Tongue (tissue), 3 donors: ENCODE measurements at places on chromosomes 2 and 18. TPM values are rescaled to one million over a fixed set of nuclear protein-coding genes. Genes with fewer than 3 reads are reported as not detected.

Gene RESP18
- not detected for total RNA-seq

Gene MAL
- total RNA-seq = 16.9 TPM

Gene FBXO41
- 0.41 TPM for total RNA-seq

DNA sequence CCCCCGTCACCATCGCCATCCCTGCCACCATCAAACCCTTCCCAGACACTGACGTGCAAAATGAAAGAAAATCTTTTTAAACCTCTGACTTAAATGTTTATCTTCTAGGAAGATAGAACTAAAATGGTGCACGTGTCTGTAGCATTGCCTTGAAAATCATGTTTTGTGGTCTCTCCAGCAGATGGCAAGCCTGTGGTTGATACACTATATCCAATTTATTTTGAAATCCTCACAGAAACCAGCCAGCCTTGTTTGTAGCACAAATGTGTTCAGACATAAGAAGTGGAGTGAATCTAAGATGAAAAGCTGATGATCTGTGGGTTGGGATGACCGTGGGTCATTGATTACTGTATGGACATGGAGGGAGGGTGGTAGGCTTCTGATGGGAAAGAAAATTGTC, 436.2 kb upstream of the SMIM21 start:
- no peak for DNase-seq

DNA sequence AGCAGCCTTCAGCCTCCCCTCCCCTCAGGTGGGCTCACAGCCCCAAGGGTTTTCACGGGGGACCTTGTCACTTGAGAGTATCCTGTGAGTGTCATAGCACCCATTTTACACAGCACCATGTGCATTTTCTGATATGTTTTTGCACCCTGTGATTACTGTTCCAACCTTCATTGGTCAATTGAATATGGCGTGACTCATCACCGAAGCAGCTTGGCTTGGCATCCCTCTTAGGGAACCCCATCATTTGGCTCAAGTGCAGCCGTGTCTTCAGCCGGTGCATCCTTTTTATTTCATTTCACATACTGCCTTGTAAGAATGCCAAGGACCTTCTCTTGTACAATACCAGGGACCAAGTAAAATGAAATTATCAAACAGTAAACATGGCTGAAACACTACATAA, 57.6 kb downstream of the NPAS2 start:
- DNase-seq = no peak

- no peak for DNase-seq
Measured at GRCh38 chr18:71336576-71337210, 1047.8 kb downstream of the SOCS6 start.

DNA sequence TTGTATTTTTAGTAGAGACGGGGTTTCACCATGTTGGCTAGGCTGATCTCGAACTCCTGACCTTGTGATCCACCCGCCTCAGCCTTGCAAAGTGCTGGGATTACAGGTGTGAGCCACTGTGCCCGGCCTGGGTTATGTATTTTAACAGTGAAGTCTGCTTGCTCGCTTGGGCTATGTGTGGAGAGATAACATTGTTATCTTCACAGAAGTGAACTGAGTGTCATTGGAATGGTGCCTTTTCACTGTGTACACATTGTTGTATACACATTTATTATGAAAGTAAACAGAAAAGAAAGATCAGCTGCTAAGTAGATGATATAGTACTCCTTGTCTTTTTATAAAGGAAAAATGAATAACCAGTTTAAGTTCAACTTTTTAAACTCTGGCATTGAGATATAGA, 30.4 kb downstream of the RNF138 start:
- DNase-seq = no peak

DNA sequence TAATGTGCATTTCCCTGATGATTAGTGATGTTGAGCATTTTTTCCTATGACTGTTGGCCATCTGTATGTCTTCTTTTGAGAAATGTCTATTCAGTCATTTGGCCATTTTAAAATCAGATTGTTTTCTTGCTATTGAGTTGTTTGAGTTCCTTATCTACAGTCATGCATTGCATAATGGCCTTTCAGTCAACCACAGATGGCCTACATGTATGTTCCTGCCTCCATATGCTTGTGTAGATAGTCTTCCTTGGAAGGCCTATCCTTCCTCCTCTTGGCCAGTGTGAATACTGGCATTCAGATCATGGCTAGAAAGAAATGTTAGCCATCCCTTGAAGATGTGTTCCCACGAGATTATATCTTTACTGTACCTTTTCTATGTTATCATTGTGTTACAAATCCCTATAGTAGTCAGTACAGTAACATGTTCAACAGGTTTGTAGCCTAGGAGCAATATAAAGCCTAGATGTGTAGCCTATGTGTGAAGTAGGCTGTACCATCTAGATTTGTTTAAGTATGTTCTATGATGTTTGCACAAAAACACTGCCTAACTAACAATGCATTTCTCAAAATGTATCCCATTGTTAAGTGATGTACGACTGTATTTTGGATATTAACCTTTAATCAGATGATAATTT, 65.6 kb upstream of the CD302 start:
- DNase-seq = no peak

DNA sequence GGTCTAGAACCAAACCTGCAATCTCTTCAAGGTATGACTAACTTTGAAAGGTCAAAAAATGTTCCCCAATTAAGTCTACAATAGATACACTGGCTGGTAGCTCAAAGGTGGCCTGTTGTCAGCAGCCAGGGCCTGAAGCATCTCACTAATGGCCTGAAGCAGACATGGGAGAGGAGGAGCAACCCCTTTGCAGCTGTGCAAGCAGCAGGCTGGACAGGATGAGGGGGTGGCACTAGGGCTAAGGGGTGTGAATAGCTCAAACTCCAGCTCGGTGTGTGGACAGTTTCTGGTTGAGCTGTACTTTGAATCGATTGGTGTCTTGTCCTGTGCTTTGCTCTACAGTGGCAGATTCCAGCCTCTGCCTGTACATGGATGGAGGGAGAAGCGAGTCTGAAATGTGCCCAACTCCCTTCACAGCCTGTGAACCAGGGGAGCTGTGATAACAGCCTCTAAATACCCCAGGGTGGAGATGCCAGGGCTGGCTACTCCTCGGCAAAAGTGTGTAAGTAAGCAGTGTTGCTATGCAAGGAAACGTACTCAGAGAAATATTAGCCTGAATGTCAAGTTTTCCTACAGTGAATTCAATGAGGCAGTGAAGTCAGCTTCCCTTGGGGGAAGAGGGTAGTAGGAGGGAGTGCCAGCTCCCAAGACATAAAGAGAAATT, 34.7 kb upstream of the DTNB start:
- no peak for DNase-seq

GRCh38 chr2:221753401-221753800, 181.3 kb upstream of the EPHA4 start:
- no peak for DNase-seq

GRCh38 chr2:168573128-168573903, 117.2 kb downstream of the CERS6 start:
- DNase-seq = no peak

DNA sequence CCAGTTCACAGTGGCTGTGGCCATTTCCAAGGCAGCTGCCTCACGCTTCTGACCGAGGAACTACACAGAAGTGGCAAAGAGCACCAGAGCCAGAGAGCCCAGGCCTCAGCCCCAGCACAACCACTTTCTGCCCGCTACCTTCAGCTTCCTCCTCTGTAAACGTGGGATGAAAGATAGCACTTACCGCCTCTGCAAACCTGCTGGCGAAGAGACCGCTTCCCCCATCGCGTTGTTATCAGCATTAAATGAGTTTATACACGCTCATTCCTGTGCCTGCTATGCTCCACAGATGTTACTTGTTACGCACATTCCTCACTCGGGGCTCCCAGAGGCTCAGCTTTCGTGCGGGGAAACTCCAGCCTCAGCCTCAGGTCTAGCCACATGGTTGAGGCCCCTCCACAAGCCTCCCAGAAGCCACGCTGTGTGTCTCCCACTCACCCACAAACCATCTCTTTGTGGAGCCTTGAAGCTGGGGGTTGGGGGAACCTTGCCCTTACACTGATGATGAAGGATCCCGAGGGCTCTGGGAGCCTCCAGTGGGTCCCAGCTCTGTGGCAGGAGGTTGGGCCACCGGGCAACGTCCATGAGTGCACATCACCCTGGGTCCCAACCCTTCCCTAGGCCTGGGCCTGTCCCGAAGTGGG, 63.3 kb upstream of the SMAD7 start:
- DNase-seq = no peak

DNA sequence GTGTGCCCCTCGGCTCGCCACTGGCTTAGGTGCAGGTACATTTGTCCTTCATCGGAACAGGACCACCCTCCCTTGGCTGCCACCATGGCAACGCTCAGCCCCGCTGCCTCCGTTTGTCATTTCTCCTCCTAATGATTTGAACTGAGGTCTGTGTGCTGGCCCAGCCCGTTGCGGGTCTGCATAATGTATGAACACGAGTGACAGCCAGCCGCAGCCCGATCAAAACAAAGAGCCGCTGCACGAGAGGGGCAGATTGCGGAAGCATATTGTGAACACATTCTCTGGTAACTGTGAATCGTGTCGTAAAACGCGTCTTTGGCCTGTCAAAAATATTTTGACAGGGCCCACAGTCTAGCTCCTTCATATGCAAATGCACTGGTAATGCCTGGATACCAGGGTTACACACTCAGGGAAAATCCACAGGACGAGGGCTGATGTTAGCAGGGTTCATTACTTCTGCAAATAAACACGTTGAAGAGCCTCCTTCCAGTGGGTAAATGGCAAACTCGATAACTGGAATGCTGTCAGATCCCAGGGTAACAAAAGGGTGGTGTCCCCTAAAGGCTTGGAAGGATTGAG, 137.0 kb downstream of the AGAP1 start:
- DNase-seq = peak; percentile 49

- DNase-seq = peak; percentile 29
Measured at GRCh38 chr18:75783566-75784281, 356.2 kb upstream of the SMIM21 start.

GRCh38 chr2:63846487-63846886, 4.8 kb downstream of the UGP2 start:
- DNase-seq = peak; percentile 59

GRCh38 chr2:8549273-8549922, 132.5 kb upstream of the ID2 start:
- DNase-seq = no peak

DNA sequence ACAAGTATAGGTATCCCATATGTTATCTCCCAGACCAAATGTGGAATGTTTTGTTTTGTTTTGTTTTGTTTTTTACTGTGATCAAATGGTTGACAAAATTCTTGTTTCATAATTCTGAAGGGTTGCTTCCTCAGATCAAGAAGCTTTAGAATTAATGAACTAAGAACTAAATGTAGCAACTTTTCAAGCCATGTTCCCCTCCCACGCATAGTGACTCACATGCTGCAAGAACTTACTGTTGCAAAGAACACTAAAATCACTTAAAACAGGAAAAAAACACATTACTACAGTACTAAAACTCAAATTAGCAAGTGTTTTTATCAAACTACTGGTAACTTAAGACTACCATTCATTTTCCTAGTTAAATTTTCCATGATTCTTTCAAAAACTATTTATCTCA, 30.6 kb downstream of the HNRNPLL start:
- DNase-seq = no peak

GRCh38 chr2:6864923-6865345, 773 bp downstream of the CMPK2 start:
- DNase-seq = no peak

GRCh38 chr2:148358375-148358774, 286.2 kb upstream of the EPC2 start:
- DNase-seq = peak; percentile 15

- peak; percentile 97 for DNase-seq
Measured at GRCh38 chr2:62505750-62506420, at the start of gene TMEM17. Gene TMEM17, minus strand, starts transcription at chr2:62506195. Its CDS starts 66 bp downstream, at chr2:62506129.

DNA sequence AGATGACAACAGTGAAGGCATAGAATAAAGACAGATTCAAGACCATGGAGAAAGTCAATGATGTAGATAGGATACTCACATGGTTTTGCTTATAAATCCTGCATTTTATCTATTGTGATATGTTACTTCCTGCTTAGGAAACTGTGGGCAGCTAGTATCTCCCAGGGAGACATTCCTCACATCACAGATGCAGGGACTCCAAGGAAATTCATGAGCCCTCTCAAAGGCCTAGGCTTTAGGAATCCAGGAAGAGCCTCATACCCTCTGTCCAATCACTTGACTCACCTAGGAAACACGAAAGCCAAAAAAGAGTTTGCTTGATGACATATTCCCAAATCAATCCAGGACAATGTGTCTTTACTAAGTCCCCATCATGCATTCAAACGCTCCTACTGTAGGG, 247.8 kb upstream of the KLHL29 start:
- no peak for DNase-seq
